Jurkat, Clone E6-1 (cell line): ENCODE measurements at places on chromosomes 5 and 9.

DNA sequence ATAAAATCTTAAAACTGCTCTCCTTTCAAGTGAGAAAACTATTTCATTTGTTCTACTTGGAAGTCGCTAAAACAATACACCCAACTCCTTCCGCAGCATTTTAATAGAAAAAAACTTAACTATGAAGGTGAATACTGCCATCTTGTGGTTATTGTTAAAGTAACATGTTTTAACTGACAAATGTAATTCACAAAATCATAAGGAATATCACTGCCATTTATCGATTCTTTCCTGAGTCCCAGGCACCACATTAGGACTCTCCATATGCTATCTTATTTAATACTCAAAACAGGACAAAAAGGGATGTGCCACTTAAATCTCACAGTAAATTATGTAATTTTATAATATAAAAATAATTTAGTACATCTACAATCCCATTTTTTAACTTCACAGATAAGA lies 130.5 kb upstream of the ITGA1 start:
- DNase-seq = peak; percentile 66

GRCh38 chr5:55305345-55305744 lies 2.1 kb downstream of the DHX29 start:
- no peak for DNase-seq

GRCh38 chr9:122281368-122281767 lies 16.7 kb downstream of the MRRF start:
- no peak for DNase-seq

DNA sequence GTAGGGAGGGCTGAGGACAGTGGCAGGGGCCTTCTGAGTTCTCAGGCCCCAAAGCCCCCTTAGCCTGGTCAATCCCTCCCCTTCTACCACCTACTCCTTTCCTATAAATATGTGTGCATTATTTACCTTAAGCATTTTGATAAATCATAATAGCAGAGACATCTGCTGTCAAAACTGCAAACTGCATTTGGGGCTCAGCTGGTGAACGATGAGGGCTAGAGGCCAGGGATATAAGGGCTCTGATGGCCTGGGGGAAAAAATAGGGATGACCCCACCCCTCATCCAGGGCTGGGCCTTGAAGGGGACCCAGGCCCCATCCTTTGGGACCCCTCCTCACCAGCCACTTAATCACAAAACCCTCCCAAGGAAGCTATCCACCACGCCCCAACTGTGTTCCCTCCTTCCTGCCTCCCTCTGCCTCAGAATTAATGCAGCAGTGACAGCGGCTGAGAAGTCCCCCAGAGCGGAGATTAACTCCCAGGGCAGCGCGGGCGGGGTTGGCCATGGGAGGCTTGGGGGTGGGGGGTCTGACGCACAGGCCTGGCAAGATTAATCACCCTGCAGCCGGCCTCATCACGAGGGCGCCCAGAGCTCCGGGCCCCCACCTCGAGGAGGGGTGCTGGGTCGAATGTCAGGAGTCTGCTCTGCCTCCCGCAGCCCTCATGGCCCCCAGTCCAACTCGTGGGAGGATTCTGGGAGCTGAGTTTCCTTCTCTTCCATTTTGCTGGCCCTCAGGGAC lies 42.1 kb downstream of the CXXC5 start:
- no peak for DNase-seq

DNA sequence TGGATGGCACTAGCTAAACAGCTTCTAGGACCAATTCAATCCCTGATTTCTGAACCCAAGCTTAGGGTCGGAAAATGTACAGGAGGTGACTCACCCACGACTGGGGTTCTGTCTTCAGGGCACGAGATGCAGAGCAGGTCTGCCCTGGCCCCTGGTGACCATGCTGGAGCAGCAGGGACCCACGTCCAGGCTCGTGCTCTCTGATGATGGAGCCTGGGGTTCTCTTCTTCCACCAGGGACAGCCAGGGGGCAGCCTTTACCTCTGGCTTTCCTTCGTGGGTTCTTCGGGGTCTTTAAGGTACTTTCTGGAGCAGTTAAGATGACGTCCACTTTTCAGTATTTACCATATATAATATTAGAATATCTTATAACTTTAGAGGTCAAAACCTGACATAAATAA lies 2.1 kb downstream of the CFAP77 start:
- DNase-seq = no peak

- DNase-seq = no peak
Observed at GRCh38 chr5:135446615-135447014, 533 bp downstream of the DCANP1 start.

DNA sequence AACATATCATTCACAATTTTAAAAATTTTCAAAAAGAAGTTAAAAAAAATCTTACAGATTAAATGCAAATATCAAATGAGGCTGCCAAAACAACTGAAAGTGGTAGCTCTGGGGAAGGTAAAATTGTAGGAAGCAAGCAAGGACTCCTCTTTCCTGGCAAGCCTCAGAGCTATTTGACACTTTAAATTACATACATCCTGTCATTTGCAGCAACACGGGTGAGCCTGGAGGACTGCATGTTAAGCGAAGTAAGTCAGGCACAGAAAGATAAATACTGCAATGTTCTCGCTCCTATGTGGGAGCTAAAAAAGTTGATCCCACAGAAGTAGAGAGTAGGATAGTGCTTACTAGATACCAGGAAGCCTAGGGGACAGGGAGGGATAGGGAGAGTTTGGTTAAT lies 58.0 kb downstream of the LPAR1 start:
- no peak for DNase-seq

DNA sequence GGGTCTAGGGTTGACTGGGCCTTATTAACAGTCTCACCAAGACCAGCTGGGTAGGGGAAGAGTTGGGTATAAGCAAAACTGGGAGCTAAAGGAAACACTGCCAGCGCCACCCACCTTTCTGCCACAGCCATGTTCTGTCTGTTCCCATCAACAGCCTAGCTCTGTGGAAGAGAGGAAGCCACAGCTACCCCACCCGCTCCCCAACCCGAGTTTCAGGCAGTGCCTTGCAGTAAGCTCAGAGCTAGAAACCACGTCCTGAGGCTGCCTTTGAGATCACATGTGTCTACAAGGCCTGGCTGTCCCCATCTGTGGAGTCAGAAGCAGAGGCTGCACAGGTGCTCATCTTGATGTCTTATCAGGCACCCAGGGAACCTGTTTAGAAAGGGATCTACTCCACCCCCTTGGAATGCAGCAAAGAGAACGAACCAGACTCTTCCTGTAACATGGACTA lies 15.3 kb downstream of the HNRNPH1 start:
- DNase-seq = peak; percentile 96

- no peak for DNase-seq
Observed at GRCh38 chr9:78970375-78970774, 601.4 kb upstream of the TLE4 start.

GRCh38 chr5:170365011-170365410 lies 24.2 kb downstream of the KCNMB1 start:
- no peak for DNase-seq

DNA sequence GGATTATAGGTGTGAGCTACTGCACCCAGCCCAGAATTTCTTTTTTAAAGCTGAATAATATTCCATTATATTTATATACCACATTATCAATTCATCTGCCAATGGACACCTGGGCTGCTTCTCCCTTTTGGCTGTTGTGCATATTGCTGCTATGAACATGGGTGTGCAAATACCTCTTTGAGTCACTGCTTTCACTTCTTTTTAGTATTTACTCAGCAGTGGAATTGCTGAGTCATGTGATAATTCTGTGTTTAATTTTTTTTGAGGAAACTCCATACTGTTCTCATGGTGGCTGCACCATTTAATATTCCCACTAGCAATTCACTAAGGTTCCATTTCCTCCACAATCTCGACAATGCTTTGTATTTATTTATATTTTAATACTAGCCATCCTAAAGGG lies 36.1 kb upstream of the KIF4B start:
- no peak for DNase-seq

GRCh38 chr9:96394832-96395496 lies 11.5 kb upstream of the SLC35D2 start:
- DNase-seq = no peak

GRCh38 chr5:65108786-65109743 lies 340.3 kb downstream of the CWC27 start:
- no peak for DNase-seq

DNA sequence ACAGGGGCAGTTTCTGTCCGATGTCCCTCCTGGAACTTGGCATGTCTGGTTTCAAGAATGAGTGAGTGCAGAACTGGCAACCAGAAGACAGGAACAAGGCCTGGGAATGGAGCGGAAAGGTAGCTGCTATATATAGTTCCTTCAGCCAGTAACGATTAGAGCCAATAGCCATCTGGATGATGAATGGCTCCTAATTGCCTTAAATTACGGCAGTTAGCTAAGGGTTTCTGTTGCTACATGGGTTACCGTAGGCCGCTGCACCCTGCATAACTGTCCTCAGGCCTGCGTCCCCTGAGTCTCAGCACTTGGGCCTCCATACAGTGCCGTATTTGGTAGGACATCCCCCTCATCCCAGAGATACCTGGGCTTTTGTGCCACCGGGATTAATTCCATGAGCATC lies 29.4 kb downstream of the WWC1 start:
- no peak for DNase-seq

- DNase-seq = no peak
Observed at GRCh38 chr9:28121366-28121765, 548.1 kb upstream of the C9orf72 start.

DNA sequence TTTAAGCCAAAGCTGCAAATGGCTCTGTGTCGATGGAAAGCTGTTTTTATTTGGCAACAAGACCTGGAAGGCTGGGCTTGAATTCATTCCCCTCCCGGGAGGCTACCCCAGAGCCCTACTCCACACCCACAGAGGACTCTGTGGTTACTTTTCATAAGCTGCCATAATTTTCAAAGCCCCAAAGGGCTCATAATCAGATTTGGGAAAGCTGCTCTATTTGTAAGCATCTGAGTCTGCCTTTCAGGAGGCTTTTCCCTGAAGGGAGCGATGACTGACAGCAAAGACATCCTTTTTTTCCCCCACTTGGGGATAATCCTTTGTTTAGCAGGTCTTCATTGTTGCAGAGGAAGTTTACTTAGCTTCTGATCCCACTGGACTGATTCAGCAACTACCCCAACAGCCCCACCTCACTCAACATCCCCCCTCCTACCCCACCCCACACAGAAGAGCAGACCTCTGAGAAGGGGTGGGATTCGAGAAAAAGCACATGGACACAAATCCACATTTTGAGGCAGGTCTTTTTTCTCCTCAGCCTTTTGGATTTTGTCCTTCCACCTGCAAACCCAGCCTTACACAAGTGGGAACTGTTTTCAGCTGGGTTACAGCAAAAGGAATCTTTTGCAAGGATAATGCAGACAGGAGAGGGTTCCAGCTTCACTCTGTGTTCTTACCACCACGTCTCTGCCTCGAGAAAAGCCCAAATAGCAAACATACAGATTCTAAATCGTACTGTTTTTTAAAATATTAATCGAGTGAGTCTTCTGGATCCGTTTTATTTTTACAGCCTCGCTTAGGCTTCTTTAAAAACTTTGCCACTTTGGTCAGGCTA lies 244.4 kb upstream of the TUT7 start:
- DNase-seq = no peak

DNA sequence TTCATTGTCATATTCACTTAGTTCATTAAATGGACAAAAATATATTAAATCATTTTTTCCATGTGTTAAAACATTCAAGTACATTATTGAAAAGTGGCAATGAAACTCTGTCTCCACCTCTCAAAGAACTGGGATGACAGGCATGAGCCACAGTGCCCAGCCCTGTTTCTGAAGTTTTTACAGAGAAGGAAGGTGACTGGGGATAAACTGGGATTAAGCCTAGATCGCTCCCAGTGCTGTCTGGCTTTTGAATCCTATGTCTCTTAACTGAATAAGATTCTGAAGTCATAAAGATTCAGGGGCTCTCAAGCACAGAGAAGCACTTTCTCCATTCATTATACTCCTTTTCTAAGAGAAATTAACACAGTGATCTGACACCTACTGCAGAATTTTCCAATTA lies 88.3 kb downstream of the SLC38A9 start:
- no peak for DNase-seq

DNA sequence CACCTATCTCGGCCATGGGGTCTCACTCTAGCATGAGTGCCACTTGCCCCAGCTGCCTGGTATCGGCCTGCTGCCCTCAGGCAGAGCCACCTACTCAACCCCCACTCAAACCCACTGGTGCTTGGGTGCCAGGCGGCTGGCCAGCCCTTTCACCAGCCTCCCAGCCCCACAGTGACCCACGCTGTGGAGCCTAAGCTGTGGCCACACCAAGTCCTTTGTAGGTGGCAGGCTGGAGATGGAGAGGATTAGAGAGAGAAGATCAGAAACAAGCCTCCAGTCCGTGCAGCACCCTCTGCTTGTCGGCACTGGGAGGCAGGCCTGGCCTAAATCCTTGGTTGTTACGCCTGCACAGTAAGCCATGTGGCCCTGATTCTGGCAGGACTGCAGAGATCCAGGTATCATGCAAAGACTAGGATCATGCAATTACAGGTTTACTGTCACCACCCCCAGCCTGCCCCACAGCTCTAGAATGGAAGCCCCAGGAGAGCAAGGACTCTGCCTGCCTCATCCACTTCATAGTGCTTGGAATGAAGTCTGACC lies 171.7 kb downstream of the COL23A1 start:
- no peak for DNase-seq

GRCh38 chr5:107554776-107555424 lies 115.8 kb downstream of the EFNA5 start:
- DNase-seq = no peak

DNA sequence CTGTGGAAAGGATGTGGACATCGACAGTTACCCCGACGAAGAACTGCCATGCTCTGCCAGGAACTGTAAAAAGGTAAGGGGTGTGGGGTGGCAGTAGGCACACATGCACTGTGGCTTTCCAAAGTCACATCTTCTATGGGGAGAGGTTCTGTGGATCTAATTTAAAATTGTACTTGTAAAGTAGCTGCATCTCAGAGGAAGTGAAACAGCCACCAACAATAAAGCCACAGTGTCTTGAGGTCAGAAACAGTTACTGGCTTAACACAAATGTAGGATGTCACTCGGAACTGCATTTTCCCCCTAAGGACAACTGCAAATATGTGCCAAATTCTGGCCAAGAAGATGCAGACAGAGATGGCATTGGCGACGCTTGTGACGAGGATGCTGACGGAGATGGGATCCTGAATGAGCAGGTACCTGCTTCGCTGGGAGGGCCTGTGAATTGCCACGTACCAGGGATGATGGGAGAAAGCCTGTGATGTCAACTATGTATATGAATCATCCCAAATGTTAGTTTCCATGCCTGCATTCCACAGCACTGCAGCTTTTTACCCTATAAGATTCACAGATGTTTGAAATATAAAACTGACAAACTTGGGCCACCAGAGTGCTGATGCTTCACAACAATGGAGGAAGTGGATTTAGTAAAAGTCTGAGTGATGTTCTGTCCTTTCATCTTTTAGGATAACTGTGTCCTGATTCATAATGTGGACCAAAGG lies 35.3 kb downstream of the THBS4 start:
- no peak for DNase-seq
